ENCODE measurements at places on chromosomes 4 and X.

- DNase-seq, result no peak
- no peaks in the 10 kb centered on the region for H3K4me1 ChIP-seq
- no peak overlapping the region for H3K27ac ChIP-seq
- H3K27me3 ChIP-seq, result no peaks in the 10 kb centered on the region
Observed at GRCh38 chrX:11103006-11103405, 8.1 kb upstream of the HCCS start.

DNA sequence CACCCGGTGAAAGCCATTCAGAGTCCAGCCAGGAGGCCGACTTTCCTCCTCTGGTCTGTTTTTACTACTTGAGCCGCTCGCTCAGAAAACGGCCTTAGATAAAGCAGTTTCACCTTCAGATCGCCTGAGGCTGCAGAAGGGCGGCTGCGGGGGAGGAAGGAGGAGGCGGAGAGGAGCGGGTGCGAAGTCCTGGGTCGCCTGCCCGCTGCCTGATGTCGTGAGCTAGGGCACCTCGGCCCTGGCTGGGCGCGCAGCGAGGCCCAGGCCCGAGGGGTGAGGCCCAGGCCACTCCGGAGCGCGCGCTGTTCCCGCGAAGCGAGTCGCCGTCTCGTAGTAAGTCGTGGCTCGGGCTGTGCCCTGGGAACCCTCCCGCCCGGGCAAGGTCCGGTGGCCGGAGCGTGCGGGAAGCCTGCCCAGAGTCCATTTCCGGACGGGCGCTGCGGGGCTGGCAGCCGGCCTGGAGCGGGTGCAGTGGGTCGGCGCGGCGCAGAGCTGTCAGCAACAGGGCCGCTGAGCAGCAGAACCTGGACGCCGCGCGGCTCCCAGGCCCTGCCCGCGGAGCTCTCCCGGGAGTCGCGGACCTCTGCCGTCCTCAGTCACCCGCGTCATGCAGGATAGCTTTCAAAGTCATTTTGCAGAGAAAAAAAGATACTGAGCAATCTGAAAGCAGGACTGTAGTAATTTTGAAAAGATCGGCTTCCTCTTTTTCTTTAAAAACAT is 18.6 kb downstream of the TRIM2 start:
- no peaks in the 10 kb centered on the region for H3K27me3 ChIP-seq
- H3K36me3 ChIP-seq, result no peaks in the 10 kb centered on the region
- H3K4me3 ChIP-seq, result peak overlapping the region; percentile 39
- peaks cover 8% of the 10 kb centered on the region for H3K4me1 ChIP-seq
- no peak for DNase-seq

DNA sequence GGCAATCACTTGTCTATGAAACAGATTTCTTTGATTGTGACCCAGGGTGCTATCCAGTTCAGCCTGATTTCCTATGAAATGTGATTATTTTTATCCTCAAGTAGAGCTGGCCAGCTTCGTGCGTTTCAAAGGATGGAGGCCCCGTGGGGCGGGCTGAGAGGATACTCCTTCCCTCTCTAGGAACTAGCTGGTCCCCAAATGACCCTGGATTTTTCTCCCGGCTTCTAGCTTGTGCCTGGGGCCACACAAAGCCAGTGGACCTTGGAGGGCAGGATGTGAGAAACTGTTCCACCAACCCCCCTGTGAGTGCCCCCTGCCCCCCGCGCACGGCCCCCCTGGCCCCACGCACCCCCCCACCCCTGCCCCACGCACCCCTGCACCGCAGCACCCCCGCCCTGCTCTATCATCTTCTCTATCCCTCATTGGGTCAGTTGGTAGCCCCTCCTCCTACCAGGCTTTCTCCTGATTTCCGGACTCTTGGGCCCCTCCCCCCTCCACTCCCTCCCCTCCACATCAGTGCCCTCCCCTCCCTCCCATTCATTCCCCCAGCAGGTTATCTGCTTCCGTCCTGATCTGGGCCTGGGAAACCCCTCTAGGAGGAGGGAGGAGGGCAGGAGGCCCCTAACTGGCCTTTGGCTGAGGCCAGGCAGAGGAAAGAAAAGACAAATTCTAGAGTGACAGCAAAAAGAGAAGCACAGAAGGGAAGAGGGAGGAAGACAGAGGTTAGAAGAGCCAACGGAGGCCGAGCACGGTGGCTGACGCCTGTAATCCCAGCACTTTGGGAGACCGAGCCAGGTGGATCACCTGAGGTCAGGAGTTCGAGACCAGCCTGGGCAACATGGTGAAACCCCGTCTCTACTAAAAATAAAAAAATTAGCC is 3.3 kb downstream of the XPNPEP2 start:
- H3K4me3 ChIP-seq, result no peak overlapping the region
- no peak for DNase-seq
- H3K27me3 ChIP-seq, result no peaks in the 10 kb centered on the region
- no peaks in the 10 kb centered on the region for H3K36me3 ChIP-seq

DNA sequence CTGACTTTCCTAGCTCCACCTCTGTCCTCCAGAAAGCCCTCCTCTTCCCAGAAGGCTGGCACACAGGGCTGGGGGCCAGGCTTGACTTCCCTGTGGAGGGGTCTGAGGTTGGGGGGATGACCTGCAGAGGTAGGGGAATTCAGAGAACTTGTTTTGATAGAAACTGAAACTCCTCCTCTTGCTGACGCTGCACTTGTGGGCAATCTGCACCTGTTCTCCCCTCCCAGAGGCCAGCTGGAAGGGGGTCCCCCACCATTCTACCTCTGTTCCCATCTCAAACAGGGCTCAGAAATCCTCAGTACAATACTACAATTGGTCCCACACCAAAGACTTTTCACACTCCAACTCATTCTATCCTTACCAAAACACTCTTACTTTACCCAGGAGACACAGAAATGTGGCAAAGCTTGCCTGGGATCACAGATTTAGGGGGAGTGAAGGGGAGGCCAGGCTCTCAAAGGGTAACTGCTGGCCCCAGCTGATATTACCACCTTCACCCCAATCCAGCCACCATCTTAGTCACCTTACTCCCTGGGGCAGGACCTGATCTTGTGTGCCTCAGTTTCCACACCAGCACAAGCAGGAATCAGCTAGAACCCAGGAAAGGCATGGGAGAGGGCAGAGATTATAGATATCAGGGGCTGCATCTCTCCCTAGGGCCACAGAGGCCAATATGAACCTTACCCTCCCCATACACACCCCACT is 18.5 kb downstream of the OTUD5 start:
- no peak overlapping the region for H3K4me3 ChIP-seq
- H3K36me3 ChIP-seq, result peaks cover 7% of the 10 kb centered on the region
- H3K27me3 ChIP-seq, result no peaks in the 10 kb centered on the region
- H3K4me1 ChIP-seq, result no peaks in the 10 kb centered on the region
- no peak overlapping the region for H3K27ac ChIP-seq

GRCh38 chr4:38656111-38656510 is 7.9 kb upstream of the KLF3 start:
- no peaks in the 10 kb centered on the region for H3K36me3 ChIP-seq
- H3K4me3 ChIP-seq, result no peak overlapping the region
- no peaks in the 10 kb centered on the region for H3K4me1 ChIP-seq
- DNase-seq, result no peak
- no peak overlapping the region for H3K27ac ChIP-seq
- H3K27me3 ChIP-seq, result no peaks in the 10 kb centered on the region

DNA sequence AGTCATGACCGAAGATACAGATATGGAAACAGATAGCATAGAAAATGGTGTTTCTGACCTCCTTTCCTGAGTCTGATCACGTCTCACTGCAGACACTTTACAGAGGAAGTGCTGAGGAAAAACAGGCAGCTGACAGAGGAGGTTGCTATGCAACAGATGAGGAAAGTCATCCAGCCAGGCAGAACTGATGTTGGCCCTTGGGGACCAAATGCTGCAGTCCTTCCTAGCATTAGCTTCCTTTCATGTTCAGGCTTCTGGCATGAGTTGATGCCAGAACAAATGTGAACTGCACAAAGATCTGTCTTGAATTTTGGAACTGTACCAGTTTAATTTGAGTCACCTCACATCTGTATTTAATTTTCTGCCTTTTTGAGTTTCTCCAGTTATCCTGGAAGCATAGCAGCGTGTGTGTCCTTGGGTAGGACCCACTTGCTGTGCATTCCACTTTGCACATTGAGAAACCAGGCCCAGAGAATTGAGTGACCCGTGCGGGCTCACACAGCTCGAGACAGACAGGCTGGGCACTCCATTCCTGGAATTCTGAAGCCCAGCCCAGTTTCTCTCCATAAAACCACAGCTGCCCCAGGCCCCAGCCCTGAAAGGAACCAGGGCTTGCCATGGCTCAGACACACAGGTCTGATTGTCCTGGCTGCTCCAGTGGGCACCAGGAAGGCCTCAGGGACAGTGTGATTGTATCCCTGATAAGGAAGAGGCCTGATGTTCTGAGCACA is 1.4 kb upstream of the MAGED1 start:
- DNase-seq, result no peak
- H3K4me1 ChIP-seq, result no peaks in the 10 kb centered on the region
- H3K36me3 ChIP-seq, result peaks cover 21% of the 10 kb centered on the region
- H3K27ac ChIP-seq, result no peak overlapping the region
- H3K4me3 ChIP-seq, result no peak overlapping the region

DNA sequence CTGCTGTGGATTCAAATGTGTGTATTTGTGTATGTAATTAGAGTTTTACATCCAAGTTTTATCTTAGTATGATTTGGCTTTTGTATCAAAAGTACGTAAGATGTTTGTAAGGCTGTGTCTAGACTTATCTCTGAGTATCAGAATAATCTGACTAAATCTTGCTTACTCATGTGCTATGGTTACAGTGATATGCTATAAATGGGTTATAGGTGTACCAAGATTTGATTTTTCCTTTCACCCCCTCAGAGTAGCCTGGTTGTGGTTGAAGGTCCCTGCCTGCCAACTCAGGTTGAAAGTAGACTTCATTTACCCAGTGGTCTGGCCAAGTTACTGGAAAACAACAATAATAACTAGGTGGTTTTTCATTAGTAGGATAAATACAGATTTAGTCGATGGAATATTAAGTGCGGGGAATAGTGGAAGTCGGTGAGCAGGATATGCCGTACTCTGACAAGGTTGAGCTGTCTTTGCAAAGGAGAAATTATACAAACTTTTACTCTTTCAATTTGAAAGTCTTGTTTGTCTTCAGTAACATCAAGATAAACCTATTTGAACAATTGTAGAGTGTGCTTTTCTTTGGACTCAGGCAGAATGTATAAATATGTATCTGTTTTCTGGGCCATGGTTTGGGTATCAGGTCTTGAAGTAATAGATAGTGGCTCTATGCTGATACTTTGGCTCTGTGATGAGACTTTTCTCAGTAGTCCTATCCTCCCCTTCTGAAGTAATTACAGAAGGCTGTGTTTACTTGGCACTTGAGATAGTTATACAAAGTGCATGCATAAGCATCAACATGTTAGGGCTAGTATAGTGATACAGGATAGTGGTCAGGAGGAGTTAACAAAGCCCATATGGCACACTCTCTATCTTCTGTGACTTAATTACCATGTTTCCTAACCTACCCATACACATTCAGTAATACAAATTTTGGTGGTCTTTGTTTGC is 23.7 kb downstream of the BMP2K start:
- peaks cover 13% of the 10 kb centered on the region for H3K4me1 ChIP-seq
- no peak overlapping the region for H3K4me3 ChIP-seq
- peaks cover 4% of the 10 kb centered on the region for H3K36me3 ChIP-seq
- no peaks in the 10 kb centered on the region for H3K27me3 ChIP-seq

GRCh38 chr4:150983851-150984250 is 31.2 kb downstream of the LRBA start:
- no peaks in the 10 kb centered on the region for H3K36me3 ChIP-seq
- no peak for DNase-seq
- no peaks in the 10 kb centered on the region for H3K4me1 ChIP-seq
- no peak overlapping the region for H3K27ac ChIP-seq
- no peaks in the 10 kb centered on the region for H3K27me3 ChIP-seq

DNA sequence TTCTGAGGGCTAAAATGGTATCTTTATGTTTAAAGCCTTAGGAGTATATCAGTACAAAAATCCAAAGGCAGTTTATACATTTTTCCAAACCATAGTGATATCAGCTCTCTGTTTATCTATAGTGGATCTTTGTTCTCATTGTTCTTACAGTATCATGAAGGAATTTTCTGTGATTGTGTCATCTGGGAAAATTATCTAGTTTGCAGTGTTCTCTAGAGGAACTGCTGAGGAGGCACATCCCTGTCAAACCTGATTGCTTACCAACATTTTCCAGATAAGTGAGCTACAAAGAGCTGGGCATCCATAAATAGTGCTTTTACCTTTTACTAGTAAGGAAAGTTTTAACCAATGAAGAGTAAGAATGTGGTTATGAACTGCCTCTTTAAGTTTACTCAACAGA is 44.9 kb upstream of the SLC25A31 start:
- peaks cover 24% of the 10 kb centered on the region for H3K4me1 ChIP-seq

- DNase-seq, result no peak
- H3K27ac ChIP-seq, result no peak overlapping the region
- no peak overlapping the region for H3K4me3 ChIP-seq
Observed at GRCh38 chrX:40088299-40088625, 9.5 kb downstream of the BCOR start.

- peaks cover 96% of the 10 kb centered on the region for H3K27me3 ChIP-seq
- H3K4me3 ChIP-seq, result no peak overlapping the region
- no peak for DNase-seq
- no peaks in the 10 kb centered on the region for H3K4me1 ChIP-seq
- H3K27ac ChIP-seq, result no peak overlapping the region
- H3K36me3 ChIP-seq, result no peaks in the 10 kb centered on the region
Observed at GRCh38 chrX:25012433-25012735, 3.4 kb downstream of the ARX start.

DNA sequence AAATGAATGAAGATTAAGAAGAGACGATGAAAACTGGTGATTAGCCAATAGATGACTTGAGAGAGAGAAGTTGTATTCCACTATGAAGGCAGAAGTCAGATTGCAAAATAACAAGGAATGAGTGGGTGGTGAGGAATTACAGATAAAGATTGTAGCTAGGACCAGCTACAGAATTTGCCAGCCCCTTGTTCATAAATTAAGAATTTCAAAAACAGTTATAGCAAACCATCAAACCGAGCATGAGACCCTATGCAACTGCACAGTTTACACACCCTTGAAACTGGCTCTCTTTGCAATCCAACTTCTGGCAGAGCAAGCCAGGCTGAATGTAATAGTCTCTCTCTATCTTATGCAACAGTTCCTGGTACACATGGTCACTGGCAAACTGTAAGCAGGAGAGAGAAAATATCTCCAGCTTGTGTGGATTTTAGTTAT is 35.2 kb downstream of the STAP1 start:
- no peaks in the 10 kb centered on the region for H3K36me3 ChIP-seq
- peaks cover 3% of the 10 kb centered on the region for H3K27me3 ChIP-seq
- no peak for DNase-seq

- no peak overlapping the region for H3K4me3 ChIP-seq
- no peaks in the 10 kb centered on the region for H3K27me3 ChIP-seq
- no peak for DNase-seq
- H3K36me3 ChIP-seq, result no peaks in the 10 kb centered on the region
- no peak overlapping the region for H3K27ac ChIP-seq
Observed at GRCh38 chrX:63718010-63718694, 66.9 kb downstream of the ARHGEF9 start.

DNA sequence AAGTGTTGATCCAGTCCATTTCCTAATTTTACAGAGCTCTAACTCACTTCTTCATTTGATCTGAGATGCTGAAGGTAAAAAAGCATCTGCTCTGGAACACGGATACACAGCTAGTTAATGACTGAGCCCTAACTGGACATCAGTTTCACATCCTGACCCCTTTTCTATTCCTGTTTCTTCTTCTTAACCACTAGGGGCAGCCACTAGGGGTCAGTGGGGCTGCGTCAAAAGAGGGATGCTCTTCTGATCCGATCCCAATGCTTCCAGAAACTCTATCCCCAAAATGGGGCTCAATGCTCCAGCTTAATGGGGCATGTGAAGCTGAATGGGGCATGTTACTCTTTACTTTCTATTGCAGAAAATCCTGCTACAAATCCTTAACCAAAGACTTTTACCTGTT is 33.4 kb upstream of the PHKA2 start:
- H3K36me3 ChIP-seq, result no peaks in the 10 kb centered on the region
- no peak for DNase-seq
- peak overlapping the region; percentile 4 for H3K27ac ChIP-seq
- peaks cover 4% of the 10 kb centered on the region for H3K4me1 ChIP-seq
